Stimulated activated CD4-positive, alpha-beta T cell treated with anti-CD3 and anti-CD28 coated beads, Interleukin-1b, Interleukin-23, amount 100 ng/mL, for 1 hour (primary cell): ENCODE measurements at places on chromosomes 4 and X.

DNA sequence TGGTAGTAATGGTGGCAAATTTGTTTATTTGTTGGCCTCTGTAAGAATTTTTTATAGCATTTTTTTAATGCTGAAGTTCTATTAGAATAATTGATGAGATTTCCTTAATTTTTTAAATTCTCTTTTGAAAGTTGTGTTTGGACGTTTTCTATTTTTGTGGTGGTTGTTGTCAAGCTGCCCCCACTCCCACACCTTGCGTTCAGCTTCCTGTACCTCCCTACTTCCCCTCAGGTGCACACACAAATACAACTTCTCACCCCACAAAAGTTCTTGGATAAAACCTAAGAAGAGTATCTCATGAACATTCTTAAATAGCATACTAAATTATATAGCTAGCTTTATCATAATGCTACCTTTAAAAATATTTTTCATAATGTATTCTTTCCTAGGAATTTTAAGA is 38.7 kb downstream of the EXOC1 start:
- no peak for DNase-seq

DNA sequence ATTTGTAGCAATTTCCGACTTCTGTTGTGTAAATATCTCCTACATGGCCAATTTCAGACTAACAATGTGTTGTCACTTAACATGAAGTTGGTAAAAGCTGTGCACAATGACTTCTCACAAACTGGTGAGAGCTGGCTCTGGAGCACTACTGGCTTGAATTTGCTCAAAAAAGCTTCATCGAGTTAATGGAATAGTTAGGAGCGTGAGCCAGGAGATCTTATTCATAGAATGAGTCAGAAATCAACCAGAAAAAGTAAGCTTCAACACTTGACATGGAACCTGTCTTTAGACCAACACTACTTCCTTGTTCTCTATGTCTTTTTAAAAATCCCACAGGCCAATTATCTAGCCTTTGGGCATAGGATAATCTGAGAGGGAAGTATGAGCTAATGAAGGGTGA is 7.9 kb upstream of the CHRDL1 start:
- no peak for DNase-seq

GRCh38 chr4:142846108-142846728 is at the start of gene INPP4B:
Gene INPP4B, minus strand, starts transcription at chr4:142846301.
- DNase-seq: no peak

DNA sequence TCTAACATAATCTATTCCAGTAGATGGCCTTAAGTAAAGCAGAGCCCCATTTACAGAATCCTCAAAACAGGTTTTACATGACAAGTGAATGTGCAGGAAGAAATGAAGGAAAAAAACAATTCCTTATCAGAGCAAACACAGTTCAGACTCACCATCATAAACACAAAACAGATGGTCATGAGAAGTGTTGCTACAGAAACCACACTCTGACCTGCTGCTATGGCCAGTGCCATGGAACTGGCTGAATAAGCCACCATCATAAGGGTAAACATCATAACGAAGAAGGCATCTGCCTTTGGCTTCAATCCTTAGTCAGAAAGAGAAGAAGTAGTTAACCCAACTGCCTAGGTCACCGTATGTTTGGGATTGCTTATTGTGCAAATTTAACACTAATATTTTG is 61.1 kb downstream of the ABCG2 start:
- no peak for DNase-seq

DNA sequence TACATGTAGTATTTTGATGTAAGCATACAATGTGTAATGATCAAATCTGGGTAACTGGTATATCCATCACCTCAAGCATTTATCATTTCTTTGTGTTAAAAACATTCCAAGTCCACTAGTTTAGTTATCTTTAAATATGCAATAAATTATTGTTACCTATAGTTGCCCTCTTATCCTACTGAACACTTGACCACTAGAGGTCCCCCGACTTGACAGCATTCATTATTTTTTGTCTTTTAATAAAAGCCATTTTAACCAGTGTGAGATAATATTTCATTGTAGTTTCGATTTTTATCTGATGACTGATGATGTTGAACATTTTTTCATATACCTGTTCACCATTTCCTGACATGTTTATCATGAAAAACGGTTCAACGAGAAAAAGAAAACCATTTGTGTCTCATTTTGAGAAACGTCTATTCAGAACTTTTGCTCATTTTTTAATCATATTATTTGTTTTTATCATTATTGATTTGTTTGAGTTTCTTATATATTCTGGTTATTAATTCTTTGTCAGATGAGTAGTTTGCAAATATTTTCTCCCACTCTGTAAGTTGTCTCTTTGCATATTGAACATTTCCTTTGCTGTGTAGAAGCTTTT is 199.0 kb upstream of the CXXC4 start:
- DNase-seq: no peak

GRCh38 chr4:82230306-82230705 is 143.5 kb downstream of the HNRNPD start:
- no peak for DNase-seq

- no peak for DNase-seq
Observed at GRCh38 chr4:740656-741282, 35.1 kb downstream of the PCGF3 start.
